Vagina (tissue), 2 donors: ENCODE measurements at places on chromosomes 13 and 19.
A peak's percentile ranks its signal among the peaks of the same experiment; 100 is the strongest.

DNA sequence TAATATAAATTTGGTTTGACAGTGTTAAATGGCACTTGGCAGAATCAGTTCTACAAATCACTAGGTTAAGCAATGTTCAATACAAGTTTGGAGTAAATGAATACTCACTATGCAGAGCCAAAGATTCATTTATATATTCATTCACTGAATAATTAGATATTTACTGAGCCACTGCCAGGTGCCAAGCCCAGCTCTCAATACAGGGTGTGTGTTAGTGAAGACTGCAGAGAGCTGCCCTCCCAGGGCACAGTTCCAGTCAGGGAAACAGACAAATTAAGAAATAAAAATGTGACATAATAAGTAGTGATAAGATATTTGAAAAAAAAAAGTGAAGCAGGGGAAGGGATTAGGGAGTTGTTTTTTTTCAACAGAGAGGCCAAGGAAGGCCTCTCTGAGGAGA, 411.7 kb downstream of the KCNRG start:
- H3K4me3 ChIP-seq, result no peak overlapping the region
- no peaks in the 10 kb centered on the region for H3K27me3 ChIP-seq
- no peak for DNase-seq
- no peak overlapping the region for H3K27ac ChIP-seq
- peaks cover 14% of the 10 kb centered on the region for H3K4me1 ChIP-seq

DNA sequence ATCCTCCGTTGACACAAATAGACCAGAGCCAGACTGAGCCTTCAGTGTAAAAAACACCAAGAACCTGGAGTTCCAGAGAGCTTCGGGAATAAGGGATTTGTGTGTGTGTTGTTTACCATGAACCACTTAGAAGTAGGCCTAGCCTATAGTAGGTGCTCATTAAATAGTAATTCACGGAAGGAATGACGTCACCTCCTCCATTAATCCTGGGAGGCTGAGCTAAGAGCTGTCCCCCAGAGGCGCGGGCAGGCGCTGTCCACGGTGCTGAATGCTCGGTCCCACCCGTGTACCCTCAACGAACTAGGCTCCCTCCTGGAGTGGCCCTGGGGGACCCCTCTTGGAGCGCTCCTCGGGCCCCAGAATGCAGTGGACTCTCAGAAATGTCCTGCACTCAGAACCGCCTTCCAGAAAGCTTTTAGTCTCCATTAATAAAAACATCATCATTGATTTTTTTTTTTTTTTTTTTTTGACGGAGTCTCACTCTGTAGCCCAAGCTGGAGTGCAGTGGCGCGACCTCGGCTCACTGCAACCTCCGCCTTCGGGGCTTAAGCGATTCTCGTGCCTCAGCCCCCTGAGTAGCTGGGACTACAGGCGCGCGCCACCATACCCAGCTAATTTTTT, 6.5 kb downstream of the UNC13A start:
- H3K4me3 ChIP-seq, result no peak overlapping the region
- H3K27ac ChIP-seq, result no peak overlapping the region
- peaks cover 9% of the 10 kb centered on the region for H3K4me1 ChIP-seq
- DNase-seq, result no peak
- no peaks in the 10 kb centered on the region for H3K36me3 ChIP-seq

DNA sequence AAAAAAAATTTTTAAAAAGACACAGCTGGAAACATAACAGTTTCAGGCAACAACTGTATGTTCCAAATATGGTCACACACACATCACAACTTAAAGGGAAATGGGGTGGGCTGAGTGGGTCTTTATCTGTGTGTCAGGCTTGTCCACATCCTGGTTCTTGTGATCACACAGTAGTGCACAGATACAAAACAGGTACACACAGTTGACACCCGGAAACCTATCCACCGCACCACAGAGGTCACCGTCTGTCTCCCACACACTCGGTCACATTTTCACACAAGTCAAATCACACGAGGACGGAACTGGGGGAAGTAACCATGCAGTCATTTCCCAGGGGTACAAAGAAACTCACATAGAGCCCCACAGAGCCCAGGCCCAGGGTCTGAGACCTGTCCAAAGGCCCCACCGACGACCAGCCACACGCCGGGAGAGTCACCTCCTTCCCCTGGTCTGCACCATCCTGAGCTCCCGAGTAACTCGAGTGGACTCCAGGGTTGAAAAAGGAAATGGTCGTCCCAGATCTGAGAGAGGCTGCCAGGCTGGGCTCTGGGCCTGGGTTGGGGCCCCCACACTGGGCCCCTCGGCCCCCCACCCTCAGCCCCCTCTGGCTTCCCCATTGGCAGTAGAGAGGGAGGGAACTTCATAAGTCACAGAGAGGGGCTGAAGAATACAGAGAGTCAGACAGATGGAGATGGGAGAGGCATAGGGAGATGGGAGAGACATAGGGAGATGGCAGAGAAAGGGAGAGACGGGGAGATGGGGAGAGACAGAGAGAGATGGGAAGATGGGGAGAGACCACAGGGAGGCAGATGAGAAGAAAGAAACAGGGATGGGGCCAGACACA, 1.3 kb upstream of the PPAN start:
- H3K36me3 ChIP-seq, result no peaks in the 10 kb centered on the region
- H3K27me3 ChIP-seq, result no peaks in the 10 kb centered on the region
- H3K4me1 ChIP-seq, result peaks cover 21% of the 10 kb centered on the region
- no peak overlapping the region for H3K4me3 ChIP-seq
- DNase-seq, result peak; percentile 90
- H3K27ac ChIP-seq, result peak overlapping the region; percentile 44

DNA sequence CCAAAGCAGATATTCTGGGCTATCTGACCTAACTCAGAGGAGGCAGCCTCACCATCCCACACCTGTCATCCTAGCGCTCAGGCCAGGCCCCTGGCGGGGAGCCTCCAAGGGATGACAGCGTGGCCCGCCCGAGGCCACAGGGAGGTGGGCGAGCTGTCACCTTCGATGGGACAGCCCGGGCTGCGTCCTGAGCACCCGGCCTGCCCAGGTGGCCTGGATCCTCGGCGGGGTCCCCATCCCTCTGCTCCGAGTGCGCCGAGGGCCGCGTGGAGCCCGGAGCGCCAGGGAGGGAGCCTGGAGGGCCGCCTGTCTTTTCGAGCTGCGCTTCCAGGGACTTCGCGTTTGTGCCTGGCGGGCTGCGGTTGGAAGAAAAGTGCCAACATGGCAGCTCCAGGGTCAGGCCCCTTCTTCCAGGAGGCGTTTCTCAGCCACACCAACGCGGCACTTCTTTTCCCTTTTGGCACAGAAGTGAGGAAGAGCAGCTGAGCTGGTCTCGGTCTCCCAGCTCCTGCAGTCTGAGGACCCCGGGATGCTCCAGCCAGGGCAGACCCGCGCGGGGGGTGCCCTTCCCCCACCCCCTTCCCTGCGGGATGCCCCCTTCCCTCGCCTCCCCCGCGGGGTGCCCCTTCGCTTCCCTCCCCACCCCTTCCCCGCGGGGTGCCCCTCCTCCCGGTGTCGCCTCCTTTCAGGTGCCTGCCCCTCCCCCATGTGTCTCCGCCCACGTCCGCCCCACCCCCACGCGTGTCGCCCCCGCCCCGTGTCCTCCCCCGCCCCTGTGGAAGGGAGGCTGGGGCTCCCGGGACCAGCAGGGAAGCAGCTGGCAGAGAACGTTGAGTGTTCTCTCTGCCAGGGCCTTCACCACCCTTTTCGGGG, 42.3 kb downstream of the GJA3 start:
- peak overlapping the region; percentile 79 for H3K27ac ChIP-seq
- H3K27me3 ChIP-seq, result no peaks in the 10 kb centered on the region
- no peaks in the 10 kb centered on the region for H3K36me3 ChIP-seq
- peaks cover 9% of the 10 kb centered on the region for H3K4me1 ChIP-seq

- no peak overlapping the region for H3K4me3 ChIP-seq
- no peaks in the 10 kb centered on the region for H3K27me3 ChIP-seq
- no peak overlapping the region for H3K27ac ChIP-seq
- no peak for DNase-seq
Measured at GRCh38 chr13:73138276-73138637, 79.5 kb downstream of the KLF5 start.

DNA sequence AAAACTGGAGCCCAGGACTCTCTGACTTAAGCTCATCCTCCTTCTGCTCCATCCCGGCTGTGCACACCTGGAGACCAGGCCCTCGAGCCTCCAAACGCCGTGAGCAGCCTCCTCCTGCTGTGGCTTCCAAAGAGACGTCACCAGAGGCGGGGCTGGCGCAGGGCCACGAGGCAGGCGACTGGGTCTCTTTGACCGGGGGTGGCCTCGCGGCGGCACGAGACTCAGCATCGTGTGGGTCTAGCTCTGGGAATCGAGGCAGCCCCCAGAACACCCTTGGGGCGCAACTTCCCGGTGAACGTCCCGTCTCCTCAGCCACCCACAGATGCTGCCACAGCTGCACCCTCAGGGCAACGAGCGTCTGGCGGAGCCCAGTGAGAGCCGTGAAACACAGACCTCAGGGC, 22.8 kb downstream of the RASA3 start:
- no peaks in the 10 kb centered on the region for H3K36me3 ChIP-seq
- peaks cover 48% of the 10 kb centered on the region for H3K4me1 ChIP-seq
- no peaks in the 10 kb centered on the region for H3K27me3 ChIP-seq
- no peak overlapping the region for H3K4me3 ChIP-seq
- no peak for DNase-seq

GRCh38 chr13:109900741-109901140, 114.4 kb upstream of the IRS2 start:
- no peak for DNase-seq
- H3K27me3 ChIP-seq, result no peaks in the 10 kb centered on the region
- H3K4me3 ChIP-seq, result no peak overlapping the region
- H3K4me1 ChIP-seq, result no peaks in the 10 kb centered on the region

GRCh38 chr13:114282041-114282670, 755 bp downstream of the UPF3A start:
- no peak for DNase-seq
- H3K4me1 ChIP-seq, result peaks cover 27% of the 10 kb centered on the region
- H3K4me3 ChIP-seq, result peak overlapping the region; percentile 83
- H3K27ac ChIP-seq, result peak overlapping the region; percentile 95

DNA sequence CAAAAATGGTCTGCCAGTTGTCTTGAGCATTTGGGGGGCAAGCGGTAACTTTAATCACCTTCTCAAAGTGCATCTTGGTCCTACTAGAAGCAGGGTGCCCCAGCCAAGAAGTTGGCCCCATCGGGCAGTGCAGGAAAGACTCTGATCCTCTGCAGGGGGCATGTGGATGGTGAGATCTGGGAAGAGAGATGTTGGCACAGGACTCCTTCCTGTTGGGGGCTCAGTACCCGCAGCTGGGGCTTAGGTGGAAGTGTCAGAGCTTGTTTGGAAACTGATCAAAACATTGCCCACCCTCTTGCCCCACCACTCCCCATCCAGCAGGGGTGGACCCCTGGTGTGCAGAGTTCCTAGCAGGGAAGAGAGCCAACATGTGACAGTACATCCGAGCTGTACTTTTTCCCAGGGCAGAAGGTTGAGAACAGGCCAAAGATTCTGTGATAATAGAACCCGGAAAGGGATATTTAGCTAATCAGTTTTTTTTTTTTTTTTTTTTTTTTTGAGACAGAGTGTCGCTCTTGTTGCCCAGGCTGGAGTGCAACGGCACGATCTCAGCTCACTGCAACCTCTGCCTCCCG, 8.8 kb downstream of the RRAS start:
- peaks cover 13% of the 10 kb centered on the region for H3K36me3 ChIP-seq
- no peak overlapping the region for H3K4me3 ChIP-seq
- no peaks in the 10 kb centered on the region for H3K27me3 ChIP-seq
- H3K4me1 ChIP-seq, result peaks cover 13% of the 10 kb centered on the region
- no peak overlapping the region for H3K27ac ChIP-seq

DNA sequence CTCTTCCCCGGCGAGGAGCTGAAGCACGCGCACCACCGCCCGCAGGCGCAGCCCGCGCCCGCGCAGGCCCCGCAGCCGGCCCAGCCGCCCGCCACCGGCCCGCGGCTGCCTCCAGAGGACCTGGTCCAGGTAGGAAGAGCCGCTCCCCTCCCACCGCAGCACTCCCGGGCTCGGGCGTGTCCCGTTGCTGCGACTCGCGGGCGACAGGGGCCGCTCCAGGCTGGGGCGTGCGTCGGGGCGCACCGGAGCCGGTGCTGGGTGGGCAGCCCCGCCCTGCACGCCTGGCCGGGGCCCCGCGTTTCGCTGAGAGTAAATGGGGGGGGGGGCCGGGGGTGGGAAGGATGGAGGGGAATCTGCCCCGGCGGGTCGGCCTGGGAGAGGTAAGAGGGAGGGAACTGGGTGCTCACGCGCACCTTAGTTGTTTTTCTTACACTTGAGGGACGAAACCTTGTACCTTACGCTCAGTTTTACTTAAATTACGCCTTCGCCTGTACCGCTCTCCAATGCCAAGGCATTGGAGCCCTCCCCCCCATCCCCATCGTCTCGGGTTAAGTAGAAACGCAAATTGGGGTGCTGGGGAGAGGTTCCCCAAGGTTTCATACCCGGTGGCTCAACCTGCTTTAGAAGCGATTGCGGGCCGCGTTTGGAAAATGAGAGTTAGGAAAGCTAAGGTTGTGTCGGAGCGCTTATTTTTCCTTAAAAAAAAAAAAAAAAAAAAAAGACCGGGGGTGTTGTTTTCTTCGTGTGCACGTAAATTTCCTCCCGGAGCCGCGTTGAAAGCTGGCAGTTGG, 850 bp downstream of the KLF5 start:
- no peak for DNase-seq
- H3K4me1 ChIP-seq, result peaks cover 7% of the 10 kb centered on the region
- H3K27me3 ChIP-seq, result no peaks in the 10 kb centered on the region
- peaks cover 8% of the 10 kb centered on the region for H3K36me3 ChIP-seq
- peak overlapping the region; percentile 73 for H3K4me3 ChIP-seq

- H3K27ac ChIP-seq, result no peak overlapping the region
- DNase-seq, result no peak
- no peak overlapping the region for H3K4me3 ChIP-seq
- H3K27me3 ChIP-seq, result peaks cover 40% of the 10 kb centered on the region
- no peaks in the 10 kb centered on the region for H3K36me3 ChIP-seq
Measured at GRCh38 chr19:49422407-49423070, 702 bp downstream of the PTH2 start.

GRCh38 chr13:43022934-43023288, 475 bp upstream of the DNAJC15 start:
- no peaks in the 10 kb centered on the region for H3K27me3 ChIP-seq
- H3K4me3 ChIP-seq, result peak overlapping the region; percentile 63
- H3K4me1 ChIP-seq, result peaks cover 16% of the 10 kb centered on the region

DNA sequence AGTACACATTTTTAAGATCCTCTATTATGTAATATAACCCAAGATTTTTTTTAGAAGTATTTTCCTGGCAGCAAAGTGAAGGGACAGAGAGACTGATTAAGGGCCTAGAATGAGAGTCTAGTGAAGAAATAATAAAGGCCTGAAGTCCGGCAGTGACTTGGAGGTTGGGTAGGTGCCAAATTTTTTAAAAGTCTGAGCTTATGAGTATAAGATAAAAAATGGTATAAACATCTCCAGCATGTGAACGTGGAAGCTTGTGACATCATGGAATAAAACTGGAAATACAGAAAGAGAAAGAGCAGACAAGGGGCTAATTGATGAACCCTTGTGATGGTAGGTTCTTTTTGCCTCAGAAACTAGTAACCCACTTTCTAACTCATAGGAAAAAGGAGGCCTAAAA, 174.6 kb downstream of the SUCLA2 start:
- H3K36me3 ChIP-seq, result no peaks in the 10 kb centered on the region
- H3K4me1 ChIP-seq, result no peaks in the 10 kb centered on the region
- H3K27ac ChIP-seq, result no peak overlapping the region

- H3K27ac ChIP-seq, result no peak overlapping the region
- no peaks in the 10 kb centered on the region for H3K4me1 ChIP-seq
- DNase-seq, result no peak
- no peaks in the 10 kb centered on the region for H3K36me3 ChIP-seq
- no peaks in the 10 kb centered on the region for H3K27me3 ChIP-seq
- H3K4me3 ChIP-seq, result no peak overlapping the region
Measured at GRCh38 chr13:52947921-52948373, 80.7 kb upstream of the OLFM4 start.
